ENCODE measurements at places on chromosomes 5 and 9. TPM values are rescaled to one million over a fixed set of nuclear protein-coding genes. Genes with fewer than 3 reads are reported as not detected.

GRCh38 chr5:38660194-38660668, 103.8 kb upstream of the LIFR start:
- no peak for DNase-seq

- DNase-seq, result no peak
Observed at GRCh38 chr9:80679916-80680315, 1009.4 kb downstream of the TLE1 start.

DNA sequence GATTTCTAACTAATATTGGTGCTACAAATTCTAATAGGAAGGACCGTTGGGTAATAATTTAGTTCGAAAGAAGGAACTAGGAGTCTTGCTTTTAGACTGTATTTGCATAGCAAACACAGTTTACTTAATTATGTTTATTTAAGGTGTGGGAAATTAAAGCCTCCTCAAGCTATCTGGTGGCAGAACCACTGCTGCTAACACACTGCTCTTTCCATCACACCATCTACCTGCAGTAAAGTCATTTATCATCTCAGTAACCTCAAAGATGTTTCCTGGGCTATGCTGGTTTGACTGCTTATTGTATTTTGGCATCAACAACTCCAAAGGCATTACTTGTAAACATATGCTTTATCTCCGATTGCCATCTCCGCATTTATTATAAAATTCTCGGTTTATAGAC, 114.3 kb downstream of the DEPDC1B start:
- no peak for DNase-seq

DNA sequence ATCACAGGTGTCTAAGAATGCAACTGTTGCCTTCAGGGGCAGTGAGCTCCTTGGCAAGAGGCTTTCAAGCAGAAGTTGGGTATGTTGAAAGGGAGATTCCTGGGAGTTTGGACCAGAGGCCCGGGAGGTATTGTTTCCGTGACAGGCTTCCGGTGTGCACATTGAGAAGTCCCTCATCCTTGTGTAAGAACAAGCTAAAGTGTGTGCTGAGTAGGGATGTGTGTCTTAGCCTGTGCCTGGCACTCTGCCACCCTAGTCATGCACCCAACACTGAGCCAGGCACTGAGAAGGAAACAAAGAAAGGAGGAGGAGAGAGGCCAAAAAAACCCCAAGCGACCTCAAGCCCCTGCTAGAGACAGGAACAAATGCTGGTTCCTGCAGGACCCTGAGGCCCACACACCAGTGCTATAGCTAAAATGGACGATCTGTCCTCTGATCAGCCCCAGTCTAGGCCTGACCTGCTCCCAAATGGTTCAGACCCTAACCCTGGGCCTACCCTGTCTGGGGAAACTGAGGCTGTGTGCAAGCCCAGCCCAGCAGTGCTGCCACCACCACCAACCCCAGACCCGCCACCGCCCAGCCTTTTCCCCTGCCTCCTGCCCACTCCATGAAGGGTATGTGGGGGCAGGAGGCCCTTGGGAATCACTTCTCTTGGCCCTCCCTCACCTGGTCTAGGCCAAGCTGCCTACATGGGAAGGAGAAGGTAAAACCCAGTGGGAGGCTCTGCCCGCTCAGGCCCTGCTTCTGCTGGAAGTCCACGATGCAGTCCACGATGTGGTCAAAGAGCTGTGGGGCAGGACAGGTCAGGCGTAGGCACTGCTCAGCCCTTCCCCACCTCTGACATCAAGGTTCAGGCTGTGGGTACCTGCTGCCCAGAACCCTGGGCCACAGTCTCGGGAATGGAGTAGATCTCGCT, 12.6 kb downstream of the HK3 start:
- DNase-seq, result no peak

INSL4 gene
- 0.05 TPM for polyA plus RNA-seq

- no peak for DNase-seq
Observed at GRCh38 chr5:149175346-149176105, 34.2 kb downstream of the ABLIM3 start.

ZNF608 gene
- 12.1 TPM for polyA plus RNA-seq

Measured in AG04450 (cell line).